ENCODE measurements at places on chromosomes 12 and 14.

DNA sequence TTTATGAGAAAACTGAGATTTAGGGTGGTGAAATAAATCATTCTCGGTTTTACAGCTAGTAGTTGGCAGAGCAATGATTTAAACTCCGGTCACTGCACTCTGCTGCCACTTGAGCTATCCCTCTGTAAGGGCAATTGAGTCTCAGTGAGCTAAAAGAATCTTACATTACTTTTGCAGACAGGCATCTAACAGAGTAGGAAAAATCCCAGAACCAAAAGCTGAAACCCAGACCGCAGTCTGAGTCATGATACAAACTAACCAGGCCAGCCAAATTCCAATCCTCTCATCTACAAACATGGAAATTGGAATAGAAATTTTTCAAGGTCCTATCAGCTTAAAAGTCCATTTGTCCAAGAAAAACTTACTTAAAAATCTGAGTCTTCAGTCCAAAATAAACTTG, 73.7 kb downstream of the ANKS1B start:
- no peak for DNase-seq

DNA sequence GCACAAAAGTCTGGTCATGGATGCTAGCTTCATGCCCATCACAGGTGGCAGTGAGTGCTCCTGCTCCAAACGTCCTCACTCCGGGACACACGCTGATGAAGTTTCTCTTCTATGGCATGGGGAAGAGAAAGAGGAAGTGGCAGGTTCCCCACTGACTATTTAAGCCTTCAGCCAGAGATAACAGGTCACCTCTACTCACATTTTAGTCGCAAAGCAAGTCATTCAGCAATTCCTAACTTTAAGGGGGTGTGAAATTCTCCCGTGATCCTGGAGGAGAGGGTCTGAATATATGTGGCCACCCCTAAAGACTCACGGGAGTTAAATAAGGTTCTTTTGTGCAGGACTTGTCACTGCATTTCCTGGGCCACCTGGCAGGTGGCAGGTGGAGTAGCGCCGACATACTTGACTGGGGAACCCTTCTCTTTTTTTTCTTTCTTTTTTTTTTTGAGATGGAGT, 18.8 kb upstream of the RCOR1 start:
- no peak for DNase-seq

- no peak for DNase-seq
These were observed 273.1 kb upstream of the RTL1 start for GRCh38 chr14:101176535-101177205.

- peak; percentile 11 for DNase-seq
These were observed 890 bp downstream of the SPTLC2 start for GRCh38 chr14:77615361-77616132.

- no peak for DNase-seq
These were observed 12.3 kb downstream of the BTBD7 start for GRCh38 chr14:93320489-93320888.

GRCh38 chr12:107541001-107541705, 144.4 kb upstream of the PWP1 start:
- DNase-seq, result no peak

DNA sequence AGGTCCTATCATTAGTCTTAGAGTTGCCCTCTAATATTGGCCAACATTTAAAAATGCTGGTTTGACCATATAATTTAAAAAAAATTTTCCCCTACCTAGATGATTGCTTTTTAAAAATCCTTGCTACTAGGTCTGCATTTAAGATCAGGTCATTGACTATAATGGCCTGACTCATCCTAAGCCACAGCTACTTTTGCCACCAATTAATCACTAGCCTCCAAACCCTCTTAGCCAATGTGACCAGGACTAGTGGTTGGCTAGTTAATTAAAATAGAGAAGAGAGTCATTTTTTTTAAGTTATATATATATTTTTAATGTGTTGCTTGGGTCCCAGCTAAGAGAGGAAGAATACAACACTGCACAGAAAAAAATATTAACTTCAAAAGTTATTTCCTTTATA, 57.5 kb downstream of the SOS2 start:
- DNase-seq, result no peak

DNA sequence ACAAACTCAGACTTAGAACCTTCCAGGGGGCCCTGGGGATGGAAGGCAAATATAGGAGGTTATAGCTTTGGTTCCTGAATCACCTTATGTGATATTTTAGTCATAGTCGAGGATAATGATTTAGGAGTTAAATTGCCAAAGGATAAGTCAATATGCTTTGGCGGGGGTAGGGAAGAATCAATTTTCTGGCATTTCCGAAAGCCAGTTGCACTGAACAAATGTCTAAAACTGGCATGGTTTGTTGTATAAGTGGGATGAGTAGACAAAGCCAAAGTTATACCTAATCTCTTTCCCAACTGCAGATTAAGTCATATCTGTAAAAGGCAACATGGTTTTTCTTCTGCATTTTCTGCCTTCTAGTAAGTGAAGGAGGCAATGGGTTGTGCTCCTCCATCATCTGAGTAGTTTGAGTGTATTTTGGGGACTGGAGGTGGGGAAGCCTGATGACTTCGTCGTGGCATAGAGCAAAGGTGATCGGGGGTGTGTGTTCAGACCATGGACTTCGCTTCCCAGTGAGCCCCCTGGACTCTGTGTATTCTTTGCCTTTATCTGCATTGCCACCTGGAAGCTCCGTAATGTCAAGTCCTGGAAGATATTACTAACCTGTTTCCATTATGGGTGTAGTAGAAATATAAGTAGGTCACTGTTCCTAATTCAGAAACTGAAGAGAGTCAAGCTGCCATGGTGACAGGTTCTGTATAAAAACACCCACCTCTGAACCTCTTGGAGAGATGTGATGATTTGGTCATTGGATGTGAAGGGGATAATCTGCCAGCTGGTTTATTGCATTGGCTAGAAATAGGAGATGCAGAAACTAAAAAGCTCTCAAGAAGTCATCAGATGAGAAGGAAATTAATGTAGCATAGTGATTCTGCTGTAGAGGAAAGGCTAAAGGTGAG, 24.5 kb downstream of the PPFIBP1 start:
- DNase-seq, result no peak

DNA sequence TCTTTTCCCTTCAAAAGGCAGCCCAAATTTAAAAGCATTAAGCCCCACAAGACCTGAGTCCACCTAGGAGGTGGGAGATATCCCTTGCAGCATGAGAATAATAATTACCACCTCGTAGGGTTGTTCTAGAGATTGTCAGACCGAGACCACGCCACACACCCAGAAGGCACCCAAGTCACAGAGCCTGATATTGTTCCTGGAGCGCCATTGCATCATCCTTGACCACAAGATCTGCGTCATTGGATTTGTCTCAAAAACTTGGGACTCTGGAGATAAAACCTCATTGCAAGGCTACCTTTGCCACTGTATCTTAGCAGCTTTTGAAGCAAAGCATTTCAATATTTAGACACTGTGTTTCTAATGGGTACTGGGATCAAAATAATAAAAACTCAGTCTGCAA, 29.4 kb upstream of the PPP2R5C start:
- no peak for DNase-seq

DNA sequence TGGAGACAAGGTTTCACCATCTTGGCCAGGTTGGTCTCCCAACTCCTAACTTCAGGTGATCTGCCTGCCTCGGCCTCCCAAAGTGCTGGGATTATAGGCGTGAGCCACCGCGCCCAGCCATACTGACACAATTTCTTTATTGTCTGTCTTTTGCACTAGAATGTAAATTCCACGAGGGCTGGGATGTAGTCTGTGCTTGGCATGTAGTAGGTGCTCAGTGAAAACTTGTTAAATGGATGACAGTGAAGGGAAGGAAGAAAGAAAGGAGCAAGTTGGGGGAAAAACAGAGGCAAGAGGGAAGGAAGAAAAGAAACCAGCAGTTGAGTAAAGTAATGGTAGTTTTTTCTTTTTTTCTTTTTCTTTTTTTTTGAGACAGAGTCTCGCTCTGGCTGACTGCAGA, 53.1 kb downstream of the LIMA1 start:
- DNase-seq, result no peak

- no peak for DNase-seq
These were observed 53.4 kb downstream of the RGS6 start for GRCh38 chr14:71985538-71986189.

GRCh38 chr12:94235848-94236247, 87.5 kb downstream of the PLXNC1 start:
- DNase-seq, result no peak

DNA sequence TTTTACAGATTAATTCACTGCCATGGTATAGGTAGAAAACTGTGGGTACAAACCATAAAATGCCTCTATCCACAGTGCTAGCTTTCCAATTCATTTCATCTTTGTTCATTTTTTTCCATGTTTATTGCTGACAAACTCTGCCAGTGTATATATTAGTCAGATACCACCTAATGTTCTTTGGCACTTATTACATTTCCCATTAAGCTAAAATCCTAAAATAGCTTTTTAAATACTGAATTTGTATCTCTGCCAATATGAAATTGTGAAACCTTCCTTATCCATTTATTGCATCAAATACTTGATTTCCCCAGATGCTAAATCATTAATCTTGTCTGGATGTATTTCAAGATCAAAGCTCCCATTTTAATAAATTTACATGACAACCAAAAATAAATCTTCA, 150.1 kb upstream of the FSCB start:
- DNase-seq, result no peak

- no peak for DNase-seq
These were observed 91.8 kb downstream of the PLXNC1 start for GRCh38 chr12:94240171-94240570.

DNA sequence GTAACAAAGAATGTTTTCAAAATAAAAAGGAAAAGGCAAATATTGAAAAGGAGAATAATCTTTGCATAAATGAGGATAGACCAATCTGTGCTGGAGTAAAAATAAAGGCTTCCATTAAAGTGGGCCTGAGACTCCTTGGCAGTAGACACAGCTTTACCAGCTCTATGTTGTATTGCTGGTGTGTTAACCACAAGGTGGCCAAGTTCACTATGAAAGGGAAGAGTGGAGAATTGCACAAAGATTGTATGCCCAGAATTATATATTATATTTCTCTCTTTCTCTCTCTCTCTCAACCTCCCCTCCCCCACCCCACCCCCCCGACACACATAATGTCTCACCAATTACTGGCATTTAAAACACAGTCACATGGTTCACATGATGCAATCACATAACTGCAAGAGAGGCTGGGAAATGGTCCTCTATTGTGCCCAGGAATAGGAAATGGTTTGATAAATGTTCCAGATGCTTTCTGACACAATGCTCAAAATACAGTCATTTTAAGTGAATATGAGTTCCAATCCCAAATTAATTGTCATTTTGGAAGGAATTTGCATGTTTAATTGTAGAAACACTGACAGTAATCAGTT, 222.6 kb upstream of the SYT1 start:
- no peak for DNase-seq

DNA sequence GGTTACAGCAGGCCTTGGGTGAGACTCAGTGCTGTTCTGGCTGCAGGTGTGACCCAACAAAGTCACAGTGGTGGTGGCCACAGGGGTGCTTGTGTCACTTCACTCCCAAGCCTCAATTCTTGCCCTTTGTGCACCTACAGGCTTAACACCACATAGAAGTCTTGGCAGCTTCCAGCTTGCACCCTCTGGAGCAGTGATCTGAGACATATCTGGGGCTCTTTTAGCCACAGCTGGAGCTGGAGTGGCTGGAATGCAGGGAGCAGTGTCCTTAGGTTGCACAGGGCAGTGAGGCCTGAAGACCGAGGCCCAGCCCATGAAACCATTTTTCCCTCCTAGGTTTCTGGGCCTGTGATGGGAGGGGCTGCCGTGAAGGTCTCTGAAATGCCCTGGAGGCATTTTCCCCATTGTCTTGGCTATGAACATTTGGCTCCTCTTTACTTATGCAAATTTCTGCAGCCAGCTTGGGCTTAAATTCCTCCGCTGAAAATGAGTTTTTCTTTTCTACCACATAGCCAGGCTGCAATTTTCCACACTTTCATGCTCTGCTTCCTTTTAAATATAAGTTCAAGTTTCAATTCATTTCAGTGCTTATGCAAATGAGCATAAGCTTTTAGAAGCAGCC, 37.7 kb downstream of the ADAM21 start:
- DNase-seq, result no peak

GRCh38 chr12:103969391-103969790, 3.7 kb downstream of the TDG start:
- no peak for DNase-seq

DNA sequence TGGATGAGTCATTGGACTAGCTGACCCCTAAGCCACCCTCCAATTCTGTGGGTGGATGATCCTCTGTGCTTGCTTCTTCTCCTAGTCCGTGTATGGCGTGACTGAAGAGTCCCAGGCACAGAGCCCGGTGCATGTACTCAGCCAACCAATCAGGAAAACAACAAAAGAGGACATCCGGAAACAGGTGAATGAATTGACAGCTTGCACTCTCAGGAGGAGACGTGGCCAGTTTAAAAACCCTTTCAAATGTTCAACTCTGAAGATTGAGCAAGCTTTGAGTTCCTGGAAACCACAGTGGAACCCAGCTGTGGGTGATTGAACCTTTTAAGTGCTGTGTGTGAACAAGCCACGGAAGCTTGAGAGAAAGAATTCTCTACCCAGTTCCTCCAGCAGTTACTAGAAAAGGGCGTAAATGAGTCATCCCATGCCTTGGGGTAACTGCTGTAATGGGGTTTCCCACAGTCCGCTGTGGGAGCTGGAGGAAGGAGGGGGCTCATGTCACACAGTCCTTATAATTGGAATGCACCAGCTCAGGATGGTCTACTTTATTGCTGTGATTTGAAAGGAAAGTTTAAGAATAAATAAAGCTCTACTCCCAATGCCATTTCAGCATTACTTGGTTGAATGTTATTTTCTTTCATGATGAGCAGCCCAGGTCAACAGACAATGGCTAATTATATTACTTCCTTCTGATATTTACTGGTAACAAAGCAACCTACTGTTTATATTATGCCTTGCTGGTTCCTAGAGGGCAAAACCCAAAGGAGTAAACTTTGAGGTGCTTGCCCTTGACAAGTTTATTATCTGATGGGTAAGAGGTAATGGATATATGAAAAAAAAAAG, 417.0 kb downstream of the DPF3 start:
- DNase-seq, result no peak

GRCh38 chr12:96257550-96258103, 63.5 kb downstream of the ELK3 start:
- DNase-seq, result no peak

GRCh38 chr12:59626382-59626781, 30.6 kb downstream of the SLC16A7 start:
- no peak for DNase-seq

DNA sequence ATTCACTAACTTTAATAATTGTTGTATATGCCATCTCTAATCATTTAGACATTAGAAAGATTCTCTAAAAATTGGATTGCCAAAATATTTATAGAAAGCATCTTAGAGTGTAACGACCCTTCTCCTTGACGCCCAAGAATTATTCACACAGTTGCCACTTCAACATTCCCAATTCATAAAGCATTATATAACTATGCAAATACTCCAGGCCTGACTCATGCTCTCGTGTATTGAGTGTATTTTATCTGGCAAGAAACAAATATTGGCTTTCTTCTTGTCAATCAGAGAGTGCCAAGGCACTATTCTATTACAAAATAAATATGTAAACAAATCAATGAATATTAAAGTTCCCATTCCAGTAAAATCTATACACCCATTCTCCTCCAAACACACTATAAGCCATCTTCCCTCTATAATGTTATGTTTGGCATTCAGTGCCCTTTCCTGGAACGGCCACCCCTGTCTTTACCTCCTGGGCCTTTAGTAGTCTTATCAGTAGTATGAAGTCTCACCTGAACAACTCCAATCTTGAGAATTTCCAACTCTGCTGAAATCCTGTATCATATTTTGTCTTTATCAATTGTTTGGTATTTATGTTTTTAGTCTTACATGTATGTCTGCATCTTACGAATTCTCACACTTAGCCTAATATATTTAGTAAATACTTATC, 182.6 kb downstream of the PIK3C2G start:
- peak; percentile 38 for DNase-seq
